Thymus (tissue), 14 donors: ENCODE measurements at places on chromosomes 5 and 9. TPM values are rescaled to one million over a fixed set of nuclear protein-coding genes. Genes with fewer than 3 reads are reported as not detected.

- no peak for DNase-seq
Observed at GRCh38 chr5:114305402-114306207, 56.3 kb upstream of the KCNN2 start.

- DNase-seq, result no peak
Observed at GRCh38 chr5:178114325-178115135, 1.2 kb downstream of the N4BP3 start.

DNA sequence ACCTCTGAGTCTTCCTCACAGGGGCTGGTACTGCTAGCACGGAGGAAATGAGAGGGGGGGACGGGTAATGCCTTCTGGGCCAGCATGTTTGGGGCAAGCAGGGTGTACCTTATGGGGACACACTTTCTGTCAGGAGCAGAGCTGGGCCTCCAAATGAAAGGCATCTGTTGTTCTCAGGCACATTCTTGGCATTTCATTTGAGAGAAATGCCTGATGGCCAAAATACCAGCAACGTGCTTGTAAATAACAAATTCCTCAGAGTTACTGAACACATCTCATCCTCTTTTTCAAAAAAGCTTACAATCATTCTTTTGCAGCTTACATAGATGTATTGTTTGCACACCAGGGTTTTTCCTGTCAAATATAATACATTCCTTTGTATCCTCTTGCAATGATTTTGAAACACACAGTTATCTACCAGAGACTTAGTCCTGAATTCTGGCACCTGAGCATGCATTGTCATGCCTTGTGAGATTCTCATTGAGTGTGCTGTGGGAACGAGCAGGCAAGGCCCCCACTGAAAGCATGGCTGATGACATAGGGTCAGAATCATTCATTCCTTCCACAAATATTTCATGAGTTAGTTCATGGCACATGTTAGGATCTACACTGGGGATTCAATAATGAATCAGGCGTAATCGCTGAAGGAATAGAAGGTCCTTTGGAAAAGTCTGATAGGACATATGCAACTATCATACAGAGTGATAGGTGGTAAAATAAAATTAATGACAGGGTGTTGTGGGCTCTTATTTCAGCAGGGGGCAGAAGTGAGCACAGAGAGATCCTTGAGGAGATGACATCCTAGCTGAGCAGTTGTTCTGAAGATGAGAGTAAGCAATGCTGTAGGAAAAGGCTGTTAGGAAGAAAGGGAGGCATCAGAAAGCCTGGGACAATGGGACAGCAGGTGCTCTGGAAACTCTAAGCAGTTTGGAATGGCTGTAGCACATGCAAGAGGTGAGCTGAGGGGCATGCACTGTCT is 260.9 kb upstream of the TUT7 start:
- peak; percentile 6 for DNase-seq

DNA sequence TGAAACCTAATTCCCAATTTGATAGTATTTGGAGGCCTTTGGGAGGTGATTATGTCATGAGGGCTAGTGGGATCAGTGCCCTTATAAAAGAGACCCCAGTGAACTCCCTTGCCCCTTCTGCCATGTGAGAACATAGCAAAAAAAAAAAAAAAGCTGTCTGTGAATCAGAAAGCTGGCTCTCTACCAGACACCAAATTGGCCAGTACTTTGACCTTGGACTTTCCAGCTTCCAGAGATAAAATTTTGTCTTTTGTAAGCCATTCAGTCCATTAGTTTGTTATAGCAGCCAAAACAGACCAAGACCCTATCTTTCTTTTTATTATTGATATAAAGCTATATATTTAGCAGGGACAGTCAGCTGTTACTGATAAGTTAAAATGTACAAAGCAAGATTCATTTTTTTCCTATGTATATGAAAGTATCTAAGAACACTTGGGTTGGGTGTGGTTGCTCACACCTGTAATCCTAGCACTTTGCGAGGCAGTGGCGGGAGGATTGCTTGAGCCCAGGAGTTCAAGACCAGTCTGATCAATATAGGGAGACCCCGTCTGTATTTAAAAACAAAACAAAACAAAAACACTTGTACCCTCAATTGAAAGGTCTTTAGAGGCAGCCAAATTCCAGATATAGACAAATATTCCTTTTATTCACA is 8.1 kb upstream of the C5orf24 start:
- DNase-seq, result no peak

Gene ZDHHC12
- 20.7 TPM for total RNA-seq
